Stimulated activated CD8-positive, alpha-beta memory T cell treated with anti-CD3 and anti-CD28 coated beads, Interleukin-4, amount 100 ng/mL, for 1 hour (primary cell): ENCODE measurements at places on chromosomes 4 and X.

- DNase-seq: no peak
Measured at GRCh38 chr4:80732010-80732409, 298.5 kb upstream of the BMP3 start.

GRCh38 chr4:123505095-123506010 is 108.8 kb downstream of the SPRY1 start:
- no peak for DNase-seq

DNA sequence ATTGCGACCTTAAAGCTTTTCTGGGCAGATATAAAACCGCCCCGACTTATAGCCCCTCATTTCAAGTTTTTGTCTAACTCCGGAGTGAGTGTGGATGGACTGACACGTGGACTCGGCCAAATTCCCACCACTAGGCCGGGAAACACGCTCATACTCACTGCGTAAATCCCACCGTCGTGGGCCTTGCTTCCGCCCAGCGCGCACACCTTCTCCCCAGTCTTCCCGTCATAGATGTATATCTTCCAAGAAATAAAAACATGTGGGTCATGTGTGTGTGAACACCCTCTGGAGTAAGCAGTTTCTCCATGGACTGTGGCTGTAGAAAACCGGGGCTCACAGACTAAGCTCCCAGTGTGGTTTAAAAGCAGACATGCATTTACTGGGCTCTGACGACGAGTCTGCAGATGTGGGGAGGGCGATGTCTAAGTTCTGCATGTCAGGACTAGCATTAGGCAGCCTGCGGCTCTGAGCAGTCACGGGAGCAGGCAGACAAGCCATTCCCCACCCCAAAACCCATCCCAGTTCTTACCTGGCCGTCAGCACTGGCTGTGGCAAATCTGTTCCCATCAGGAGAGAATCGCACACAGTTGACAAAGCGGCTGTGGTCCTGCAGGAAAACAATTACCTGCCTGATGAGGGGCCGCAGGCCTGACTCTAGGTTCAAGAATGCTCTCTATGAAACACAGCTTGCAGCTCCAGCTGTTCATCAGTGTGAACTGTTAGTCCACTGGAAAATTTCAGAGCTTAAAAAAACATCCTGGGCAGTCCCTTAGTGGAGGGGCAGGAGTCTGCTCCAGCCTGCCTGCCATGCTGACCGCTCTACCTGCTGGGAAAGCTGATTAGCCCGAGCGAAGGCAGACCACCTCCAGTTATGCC is 28.2 kb downstream of the WDR1 start:
- no peak for DNase-seq

GRCh38 chr4:67632492-67632891 is 68.5 kb downstream of the UBA6 start:
- no peak for DNase-seq

DNA sequence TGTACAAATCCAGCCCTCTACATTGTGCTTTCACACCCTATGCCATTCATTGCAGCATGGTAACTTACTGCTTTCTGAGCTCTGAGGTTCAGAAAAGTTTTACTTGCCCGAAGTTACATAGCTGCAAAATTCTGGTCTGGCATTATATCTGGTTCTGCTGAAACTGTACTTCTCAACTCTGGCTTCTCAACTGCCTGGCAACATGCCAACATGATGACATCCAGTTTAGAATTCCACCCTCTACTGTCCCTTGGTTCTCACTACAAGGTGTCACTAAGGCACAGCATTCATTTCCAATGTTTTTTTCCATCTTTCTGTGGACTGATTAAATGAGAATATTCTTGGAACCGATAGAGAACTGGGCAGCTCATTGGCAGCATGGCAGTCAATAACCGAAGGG is 242.9 kb upstream of the PRPS2 start:
- no peak for DNase-seq

DNA sequence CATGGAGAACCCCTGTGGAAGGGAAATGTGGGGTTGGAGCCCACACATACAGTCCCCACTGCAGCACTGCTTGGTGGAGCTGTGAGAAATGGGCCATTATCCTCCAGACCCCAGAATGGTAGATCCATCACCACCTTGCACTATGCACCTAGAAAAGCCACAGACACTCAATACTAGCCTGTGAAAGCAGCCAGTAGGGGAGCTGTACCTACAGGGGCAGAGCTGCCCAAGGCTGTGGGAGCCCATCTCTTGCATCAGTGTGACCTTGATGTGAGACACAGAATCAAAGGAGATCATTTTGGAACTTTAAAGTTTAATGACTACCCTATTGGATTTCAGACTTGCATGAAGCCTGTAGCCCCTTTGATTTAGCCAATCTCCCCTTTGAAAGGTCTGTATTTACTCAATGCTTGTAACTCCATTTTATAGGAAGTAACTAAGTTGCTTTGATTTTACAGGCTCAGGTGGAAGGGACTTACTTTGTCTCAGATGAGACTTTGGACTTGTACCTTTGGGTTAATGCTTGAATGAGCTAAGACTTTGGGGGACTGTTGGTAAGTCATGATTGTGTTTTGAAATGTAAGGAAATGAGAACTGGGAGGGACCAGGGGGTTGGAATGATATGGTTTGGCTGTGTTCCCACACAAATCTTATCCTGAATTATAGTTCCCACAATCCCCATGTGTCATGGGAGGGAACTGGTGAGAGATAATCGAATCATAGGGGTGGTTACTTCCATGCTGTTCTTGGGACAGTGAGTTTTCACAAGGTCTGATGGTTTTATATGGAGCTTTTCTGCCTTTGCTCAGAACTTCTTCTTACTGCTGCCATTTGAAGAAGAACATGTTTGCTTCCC is 352.6 kb downstream of the INPP4B start:
- DNase-seq: no peak
